ENCODE measurements at places on chromosomes 1 and 21.

DNA sequence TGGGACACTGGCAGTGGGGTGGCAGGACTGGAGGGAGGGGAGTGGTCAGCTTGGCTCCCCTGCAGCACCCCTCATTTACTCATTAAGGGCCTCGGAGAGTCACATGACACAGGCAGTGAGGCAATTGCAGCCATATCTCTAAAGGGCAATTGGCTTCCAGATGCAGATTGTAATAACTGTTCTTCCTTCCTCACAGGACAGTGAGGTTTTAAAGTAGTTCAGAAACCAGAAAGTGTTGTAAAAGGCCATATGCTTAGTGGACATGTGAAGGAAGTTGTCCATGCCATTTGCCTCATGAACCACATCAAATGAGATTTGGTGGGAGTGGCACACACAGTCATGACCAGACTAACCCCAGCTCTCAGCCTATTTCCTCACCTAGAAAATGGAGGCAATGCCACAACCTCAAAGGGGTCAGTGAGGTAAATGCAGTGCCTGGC lies 11.1 kb downstream of the MTX1 start:
- DNase-seq = no peak

- no peak for DNase-seq
These were observed 2.1 kb downstream of the SH3BGRL3 start for GRCh38 chr1:26281971-26282370.

GRCh38 chr1:112744009-112744578 lies 29.0 kb upstream of the PPM1J start:
- DNase-seq = no peak

DNA sequence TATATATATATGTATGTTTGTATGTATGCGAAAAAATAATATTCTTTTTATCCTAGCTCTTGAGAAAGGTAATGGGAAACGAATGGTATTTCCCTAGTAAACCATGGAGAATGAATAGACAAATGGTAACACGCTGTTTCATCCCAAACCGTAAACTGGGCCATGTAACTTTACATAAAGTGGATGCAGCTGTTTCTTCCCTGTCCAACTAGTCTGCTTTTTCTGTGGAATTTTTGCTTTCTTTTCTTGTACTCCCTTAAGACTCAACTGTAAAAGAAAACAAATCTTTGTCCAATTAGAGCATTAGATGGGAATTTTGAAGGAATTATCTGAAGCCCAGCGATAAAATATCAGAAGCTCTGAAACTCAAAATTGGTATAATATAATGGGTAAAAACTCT lies 198.1 kb downstream of the NFIA start:
- DNase-seq = no peak

- peak; percentile 25 for DNase-seq
These were observed 959 bp downstream of the CD58 start for GRCh38 chr1:116569776-116570357.

GRCh38 chr1:170604065-170604464 lies 59.9 kb upstream of the PRRX1 start:
- no peak for DNase-seq

- no peak for DNase-seq
These were observed 79.2 kb downstream of the NTNG1 start for GRCh38 chr1:107220036-107220435.

GRCh38 chr21:22871692-22872091 lies 1873.5 kb downstream of the NCAM2 start:
- DNase-seq = no peak

DNA sequence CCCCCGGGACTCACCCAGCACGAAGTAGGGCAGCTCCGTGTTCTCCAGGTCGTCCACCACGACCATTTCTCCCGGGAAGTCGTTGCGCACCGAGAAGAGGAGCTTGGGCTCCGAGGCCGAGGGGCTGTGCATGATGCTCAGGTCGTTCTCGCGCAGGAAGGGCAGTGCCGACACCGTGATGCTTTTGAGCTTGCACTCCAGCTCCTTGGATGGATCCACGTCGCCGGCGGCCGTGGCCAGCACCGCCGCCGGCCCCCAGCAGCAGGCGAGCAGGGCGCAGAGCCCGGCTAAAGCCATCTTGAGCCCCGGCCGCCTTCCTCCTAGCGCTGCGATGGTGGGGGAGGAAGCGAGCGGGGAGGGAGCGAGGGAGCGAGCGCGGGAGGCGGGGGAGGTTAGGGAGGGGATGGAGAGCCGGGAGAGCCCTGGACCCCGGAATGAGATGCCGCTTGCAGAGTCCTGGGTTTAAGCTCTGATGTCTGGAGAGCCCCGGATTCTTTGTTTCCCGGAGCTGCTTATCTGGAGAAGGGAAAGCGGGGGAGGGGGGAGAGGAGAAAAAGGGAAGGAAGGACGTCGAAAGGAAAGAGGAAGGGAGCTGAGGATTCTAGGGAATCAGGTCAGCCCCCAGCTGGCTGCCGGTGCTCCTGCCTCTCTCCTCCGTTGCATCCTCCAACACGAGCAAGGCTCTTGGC lies at the start of gene ASTN1:
ASTN1 (minus strand) TSS at position 333 of the 689 bp plus-strand sequence; CDS start at position 297, 36 bp downstream.
- no peak for DNase-seq

DNA sequence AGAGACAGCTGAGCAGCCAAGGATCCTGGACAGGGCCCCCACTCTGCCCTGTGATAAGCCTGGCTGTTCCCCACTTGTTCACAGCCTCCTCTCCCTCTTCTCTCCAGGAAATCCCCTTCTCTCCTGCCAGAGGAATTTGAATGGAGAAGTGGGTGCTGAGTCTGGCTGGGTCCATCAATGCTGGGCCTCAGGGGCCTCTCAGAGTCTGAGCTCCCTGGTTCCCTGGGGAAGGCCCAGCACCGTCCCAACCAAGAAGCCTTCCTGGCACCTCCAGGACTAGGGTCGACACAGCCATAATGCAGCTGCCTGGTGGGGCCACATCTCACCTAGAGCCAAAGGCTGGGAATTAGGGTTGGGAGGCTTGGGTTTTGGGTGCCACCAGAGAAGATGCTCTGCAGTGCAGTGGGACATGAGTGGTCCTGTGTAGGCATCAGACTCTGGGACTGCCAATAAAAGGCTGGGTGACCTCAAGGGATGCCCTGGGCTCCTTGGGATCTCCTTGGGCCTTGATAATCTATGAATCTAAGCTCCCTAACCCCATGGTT lies 2.5 kb downstream of the MYBPH start:
- DNase-seq = no peak

- DNase-seq = no peak
These were observed 28.5 kb downstream of the NIBAN1 start for GRCh38 chr1:184945678-184946412.
